ENCODE measurements at places on chromosomes 12 and 14.

DNA sequence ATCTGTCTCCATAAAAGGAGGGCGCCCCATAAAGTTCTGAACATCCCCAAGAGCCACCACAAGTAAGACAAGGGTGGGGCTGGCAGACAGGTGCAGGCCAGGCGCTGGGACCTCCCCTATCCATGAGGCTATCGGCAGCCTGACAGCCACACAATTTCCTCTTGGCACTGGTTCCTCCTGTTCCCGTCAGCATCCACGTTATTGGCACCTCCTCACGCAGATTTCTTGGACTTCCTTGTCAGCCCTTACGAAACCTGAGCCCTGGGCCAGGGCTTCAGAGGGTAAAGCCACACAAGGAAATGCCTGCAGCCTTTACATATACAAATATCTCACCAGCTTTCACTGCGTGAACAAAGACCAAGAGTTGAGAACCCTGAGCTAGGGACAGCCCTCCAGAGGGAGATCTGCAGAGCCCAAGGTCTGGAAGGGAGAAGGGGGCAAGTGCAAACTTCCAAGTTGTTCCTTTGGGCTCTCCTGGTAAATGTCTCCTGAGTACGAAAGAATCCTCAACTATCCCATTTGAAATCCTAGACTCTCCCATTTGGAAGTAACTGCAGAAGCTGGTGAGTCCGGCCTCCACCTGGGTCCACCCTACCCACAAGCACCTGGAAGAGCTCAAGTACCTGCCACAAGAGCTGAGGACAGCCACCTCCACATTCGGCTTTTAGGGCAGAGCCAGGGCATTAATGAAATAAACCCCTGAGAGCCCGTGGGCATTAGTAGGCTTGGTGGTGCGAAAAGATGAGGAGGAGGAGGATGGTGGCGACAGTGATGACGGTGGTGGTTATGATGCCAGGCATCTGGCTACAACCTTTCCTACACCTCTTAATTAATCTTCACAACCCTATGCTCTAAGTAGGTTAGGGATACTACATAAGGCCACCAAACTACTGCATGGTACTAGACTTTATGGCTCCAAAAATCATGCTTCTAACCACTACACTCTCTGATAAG is 5.5 kb upstream of the TC2N start:
- no peak for DNase-seq

DNA sequence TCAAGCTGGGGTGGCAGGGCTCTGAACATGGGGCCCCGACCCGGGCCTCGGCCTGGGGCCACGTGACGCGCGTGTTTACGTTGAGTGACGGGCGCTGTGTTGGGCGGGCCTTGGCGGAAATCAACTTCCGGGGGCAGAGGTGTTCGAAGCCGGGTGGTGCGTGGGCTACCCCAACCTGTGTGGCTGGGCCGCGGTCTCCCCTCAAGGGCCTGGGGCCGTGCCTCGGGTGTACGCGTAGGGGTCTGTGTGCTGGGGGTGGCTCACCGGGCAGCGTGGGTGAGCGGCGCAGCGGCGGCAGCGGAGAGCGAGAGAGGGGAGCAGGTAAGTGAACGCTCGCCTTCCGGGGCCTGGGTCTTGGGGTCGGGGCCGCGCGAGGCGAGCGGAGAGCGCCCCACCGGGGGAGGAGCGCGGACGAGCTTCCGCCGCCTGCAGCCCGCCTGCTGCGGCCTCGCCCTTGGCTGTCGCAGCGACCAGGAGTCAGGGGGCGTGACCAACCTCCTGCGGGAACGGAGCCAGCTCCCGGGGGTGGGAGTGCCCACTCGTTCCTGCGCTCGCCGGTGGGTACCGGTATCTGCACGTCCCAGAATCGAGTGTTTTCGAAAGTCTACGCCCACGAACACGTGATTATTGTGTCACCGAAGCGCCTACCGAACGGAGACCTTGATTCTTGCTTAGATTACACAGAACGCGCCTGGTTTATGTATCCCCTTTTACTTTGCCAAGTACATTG is at the start of gene CCDC91:
TSS of gene CCDC91 (plus strand) at position 136 of the 730 bp plus-strand sequence. CDS start 66,760 bp downstream, outside the sequence.
- peak; percentile 79 for DNase-seq

- no peak for DNase-seq
These were observed 114.2 kb downstream of the PDE3A start for GRCh38 chr12:20482491-20483054.

- DNase-seq, result no peak
These were observed 5.0 kb downstream of the OSBPL8 start for GRCh38 chr12:76554405-76555230.

DNA sequence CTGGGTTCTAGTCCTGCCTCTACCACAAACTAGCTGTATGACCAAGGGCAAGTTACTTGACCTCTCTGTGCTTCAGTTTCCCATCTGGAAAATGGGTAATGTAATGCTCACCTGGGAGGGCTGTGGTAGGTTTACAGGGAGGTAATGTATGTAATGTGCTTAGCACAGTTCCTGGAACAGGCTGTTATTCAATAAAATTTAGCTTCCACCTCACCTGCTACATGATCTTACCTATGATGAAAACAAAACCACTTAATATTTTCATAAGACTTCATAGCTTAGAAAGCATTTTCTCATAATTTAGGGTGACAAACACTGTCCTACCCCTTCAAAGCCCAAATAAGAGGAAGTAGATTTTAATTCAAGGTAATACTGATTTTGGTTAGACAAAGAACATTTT is 530.6 kb downstream of the FUT8 start:
- DNase-seq, result no peak

GRCh38 chr14:98334186-98334585 is 937.8 kb downstream of the BCL11B start:
- no peak for DNase-seq

DNA sequence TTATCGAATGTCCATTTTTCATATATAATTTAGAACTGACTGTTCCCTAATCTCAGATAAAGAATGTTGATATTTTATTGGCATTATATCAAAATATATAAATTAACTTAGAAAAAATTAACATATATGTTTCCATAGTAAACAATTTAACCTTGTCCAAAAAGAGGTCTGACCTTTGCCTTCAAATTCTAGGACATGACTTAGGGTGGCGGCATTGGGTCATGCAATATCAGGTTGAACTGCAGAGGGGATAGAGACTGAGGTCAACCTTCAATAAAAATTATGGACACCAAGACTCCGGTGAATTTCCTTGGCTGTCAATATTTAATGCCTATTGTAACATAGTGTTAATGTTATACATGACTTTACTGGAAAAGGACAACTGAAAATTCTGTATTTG is 199.8 kb downstream of the RPL10L start:
- DNase-seq, result no peak

- DNase-seq, result no peak
These were observed 1.8 kb downstream of the AKAP5 start for GRCh38 chr14:64467101-64467500.

Measured in fibroblast of skin of abdomen (primary cell).